ENCODE measurements at places on chromosomes 1 and 21.
A peak's percentile ranks its signal among the peaks of the same experiment; 100 is the strongest.

GRCh38 chr1:40806731-40807695 is 23.4 kb downstream of the KCNQ4 start:
- DNase-seq, result no peak

DNA sequence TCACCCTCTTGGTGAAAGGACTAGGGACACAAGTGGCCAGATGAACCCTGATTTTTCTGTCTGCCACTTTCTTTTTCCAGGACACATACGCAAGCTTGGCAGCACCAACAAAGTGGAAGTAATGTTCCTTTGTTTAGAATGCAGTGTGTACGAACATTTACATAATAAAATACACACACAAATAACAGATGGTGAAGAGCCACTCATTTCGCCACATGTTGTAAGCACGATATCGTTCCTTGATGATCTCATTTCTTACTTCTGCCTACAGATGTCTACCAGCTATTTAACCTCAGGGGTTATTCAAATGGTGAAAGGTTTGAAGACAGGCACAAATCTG is 670.2 kb upstream of the CXADR start:
- DNase-seq, result no peak

- DNase-seq, result peak; percentile 49
Observed at GRCh38 chr1:233240829-233241682, 54.5 kb downstream of the PCNX2 start.

DNA sequence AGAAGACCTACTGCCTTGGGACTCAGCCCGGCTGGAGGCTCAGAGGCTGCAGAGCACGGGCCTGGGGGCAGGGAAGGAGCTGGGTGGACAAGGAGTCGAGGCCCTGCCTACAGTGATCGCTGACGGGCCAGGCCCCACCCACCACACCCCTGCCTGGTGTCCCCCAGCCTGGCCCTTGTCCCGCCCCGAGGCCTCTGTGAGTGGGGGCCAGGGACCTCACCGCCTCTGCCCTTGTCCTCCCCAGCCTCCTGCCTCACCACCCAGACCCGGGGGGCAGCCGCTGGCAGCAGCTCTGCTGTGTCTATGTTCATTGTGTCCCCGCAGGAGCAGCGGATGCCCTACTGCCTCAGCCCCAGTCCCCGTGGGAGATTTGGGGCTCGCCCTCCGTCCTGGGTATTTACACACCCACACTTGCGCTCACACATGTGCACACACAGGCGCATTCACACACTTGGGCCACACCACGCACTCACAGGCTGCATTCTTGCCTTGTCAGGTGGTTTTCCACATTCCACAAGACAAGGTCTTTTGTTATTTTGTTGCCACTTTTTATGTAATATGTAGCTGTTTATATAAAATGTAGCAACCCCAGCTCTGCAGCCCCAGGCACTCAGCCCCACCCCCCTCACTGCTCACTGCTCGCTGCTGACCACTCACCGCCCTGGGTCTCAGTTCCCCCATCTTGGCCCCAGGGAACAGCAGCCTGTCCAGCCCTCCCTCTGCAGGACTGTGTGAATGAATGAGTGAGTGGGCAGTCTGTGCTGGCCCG is 7.3 kb downstream of the PFKL start:
- no peak for DNase-seq

DNA sequence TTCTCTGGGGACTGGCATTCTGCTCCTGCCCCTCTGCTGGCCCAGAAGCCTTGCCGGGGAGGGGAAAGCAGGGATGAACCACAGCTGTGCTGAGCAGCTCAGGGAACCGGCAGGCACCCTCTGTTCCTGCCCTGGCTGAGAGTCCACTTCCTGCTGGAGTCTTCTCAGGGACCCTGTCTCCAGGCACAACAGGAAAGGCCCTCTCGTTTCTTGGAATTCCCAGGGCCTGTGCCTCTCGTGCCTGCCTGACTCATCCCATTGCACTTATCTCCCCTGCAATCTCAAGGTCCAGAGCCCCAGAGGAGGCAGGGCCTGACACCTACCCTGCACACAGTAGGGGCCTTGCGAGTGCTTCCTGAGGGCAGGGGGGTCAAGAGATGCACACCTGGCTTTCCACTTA is 1.1 kb upstream of the EDN2 start:
- no peak for DNase-seq

DNA sequence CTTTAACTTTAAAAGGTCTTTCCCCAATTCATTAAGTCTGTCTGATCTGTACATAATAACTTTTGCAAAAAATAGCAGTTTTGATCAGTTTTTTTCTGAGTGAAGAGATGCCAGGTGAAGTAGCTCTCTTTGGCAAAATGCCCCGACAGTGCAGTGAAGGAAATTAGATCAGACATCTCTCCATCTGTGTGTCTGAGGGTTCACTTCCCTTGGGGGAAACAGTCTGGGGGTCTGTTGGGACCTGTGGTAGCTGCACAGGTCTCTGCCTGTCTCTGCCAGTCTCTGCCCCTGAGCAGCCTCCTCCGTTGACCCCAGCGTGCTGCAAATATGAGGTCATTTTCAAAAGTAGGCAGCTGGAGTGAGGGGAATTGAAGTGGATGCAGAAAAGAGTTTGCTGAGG is 54.5 kb downstream of the TBCE start:
- DNase-seq, result no peak

DNA sequence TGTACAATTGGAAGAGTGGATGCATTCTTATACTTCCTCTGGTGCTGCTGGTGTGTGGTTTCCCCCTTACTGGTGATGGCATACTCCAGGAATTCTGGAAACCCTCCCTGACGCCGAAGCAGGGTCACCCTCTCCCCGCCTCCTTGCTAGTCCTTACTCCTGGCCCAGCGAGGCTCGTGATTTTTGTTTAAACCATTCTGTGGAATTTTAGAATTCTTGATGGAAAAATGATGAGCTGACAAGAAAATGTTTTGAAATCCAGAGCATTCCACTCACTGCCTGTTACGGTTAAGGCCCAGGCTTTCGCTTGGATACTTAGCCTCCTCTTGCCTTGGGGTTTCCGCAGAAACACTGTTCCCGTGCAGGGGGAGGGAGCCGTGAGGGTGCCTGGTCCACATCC is 41.1 kb downstream of the IL6R start:
- no peak for DNase-seq

GRCh38 chr1:14667651-14667984 is 69.1 kb downstream of the KAZN start:
- DNase-seq, result no peak

DNA sequence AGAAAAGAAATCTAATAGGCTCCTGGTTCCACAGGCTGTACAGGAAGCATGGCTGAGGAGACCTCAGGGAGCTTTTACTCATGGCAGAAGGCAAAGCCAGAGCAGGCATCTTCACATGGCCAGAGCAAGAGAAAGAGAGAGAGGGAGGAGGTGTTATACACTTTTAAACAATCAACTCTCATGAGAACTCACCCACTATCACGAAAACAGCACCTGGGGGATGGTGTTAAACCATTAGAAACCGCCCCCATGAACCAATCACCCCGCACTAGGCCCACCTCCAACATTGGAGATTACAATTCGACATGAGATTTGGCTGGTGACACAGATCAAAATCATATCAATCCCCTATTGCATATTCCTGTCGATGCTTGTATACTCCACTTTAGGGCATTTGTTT is 93.5 kb downstream of the MRPL39 start:
- no peak for DNase-seq

Measured in left renal pelvis (tissue), 4 donors.